Islet precursor cell (in vitro differentiated cells): ENCODE measurements at places on chromosomes 7 and 10.

GRCh38 chr7:70421319-70421718 is 710.6 kb upstream of the GALNT17 start:
- DNase-seq = peak; percentile 14

GRCh38 chr7:25091176-25091575 is 33.9 kb downstream of the CYCS start:
- no peak for DNase-seq

GRCh38 chr7:7944619-7945282 is 23.8 kb upstream of the GLCCI1 start:
- DNase-seq = no peak

- DNase-seq = no peak
Measured at GRCh38 chr7:122423591-122423990, 119.0 kb upstream of the FEZF1 start.

- DNase-seq = peak; percentile 12
Measured at GRCh38 chr10:86252556-86252955, 114.0 kb downstream of the GRID1 start.

- DNase-seq = peak; percentile 51
Measured at GRCh38 chr10:131646551-131647525, 254.0 kb upstream of the PPP2R2D start.

- no peak for DNase-seq
Measured at GRCh38 chr7:157523371-157523765, 186.6 kb downstream of the DNAJB6 start.
